ENCODE measurements at places on chromosomes 1 and 21.

DNA sequence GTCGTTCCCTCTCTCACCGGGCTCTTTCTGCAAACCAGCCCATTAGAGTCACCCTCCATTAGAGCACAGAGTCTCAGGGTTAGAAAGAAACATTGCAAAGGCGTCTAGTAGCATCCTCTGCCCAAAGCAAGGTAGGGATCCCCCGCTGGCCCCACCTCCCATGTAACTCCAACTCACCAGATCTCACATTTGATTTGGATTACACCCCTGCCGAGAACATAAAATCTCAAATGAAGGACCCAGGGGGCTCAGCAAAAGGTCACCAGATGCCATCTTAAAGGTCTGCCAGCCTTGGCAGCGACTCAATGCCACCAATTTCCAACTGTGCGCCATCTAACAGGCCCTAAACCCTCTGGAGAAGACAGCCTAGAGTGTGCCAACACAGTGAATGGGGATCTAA, 14.1 kb downstream of the C1orf87 start:
- DNase-seq, result no peak

DNA sequence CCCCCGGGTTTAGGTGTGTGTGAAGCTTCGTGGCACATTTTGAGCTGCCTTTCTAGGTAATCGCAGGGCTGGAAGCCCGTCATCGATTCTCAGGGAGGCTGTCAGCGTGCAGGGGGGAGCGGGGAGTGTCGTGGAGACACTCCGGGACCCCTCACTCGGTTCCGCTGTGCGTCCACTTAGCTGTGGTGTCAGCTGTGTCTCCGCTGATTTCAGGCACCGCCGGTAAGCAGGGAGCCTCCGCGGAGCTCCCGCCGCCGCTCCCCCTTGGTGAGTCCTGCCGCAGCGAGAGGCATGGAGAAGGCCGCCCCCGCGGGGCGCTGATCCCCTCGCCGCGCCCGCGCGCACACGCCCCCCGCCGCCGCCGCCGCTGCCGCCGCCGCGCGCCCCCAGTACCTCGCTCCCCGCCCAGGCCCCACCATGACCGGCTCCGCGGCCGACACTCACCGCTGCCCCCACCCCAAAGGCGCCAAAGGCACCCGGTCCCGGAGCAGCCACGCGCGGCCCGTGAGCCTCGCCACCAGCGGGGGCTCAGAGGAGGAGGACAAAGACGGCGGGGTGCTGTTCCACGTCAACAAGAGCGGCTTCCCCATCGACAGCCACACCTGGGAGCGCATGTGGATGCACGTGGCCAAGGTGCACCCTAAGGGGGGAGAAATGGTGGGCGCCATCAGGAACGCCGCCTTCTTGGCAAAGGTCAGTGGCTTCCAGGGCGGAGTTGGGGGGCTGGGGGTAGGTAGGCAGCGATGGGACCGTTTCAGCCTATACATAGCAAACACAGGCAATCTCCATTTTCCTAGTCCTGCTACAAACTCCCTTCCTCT, 995 bp downstream of the VASH2 start:
- no peak for DNase-seq

DNA sequence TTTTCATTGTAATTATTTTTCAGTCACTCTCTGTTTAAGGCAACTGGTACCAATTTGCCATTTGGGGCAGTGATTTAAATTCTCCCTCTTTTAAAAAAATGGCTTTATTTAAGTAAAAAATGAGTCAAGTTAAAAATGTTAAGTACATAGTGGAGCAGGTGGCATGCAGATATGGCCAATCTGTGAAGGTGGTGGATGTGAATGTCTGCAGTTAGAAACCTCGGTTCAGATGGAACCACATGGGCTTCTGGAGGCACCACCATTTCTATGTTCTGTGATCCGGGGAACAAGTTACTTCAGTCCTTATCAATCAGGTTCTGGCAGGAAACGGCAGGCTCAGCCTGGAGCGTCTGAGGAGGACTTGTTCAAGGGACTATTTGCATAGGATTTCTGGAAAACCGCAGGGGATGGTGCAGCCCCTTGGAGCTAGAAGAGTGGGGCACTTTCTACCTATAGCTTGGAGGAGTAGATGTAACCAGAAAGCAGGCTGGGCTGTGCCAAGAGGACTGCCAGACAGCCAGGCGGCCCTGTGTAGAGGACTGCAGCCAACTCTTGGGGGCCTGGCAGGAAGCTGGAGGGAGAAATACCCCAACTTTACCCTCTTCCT, 12.3 kb downstream of the IGSF21 start:
- no peak for DNase-seq

DNA sequence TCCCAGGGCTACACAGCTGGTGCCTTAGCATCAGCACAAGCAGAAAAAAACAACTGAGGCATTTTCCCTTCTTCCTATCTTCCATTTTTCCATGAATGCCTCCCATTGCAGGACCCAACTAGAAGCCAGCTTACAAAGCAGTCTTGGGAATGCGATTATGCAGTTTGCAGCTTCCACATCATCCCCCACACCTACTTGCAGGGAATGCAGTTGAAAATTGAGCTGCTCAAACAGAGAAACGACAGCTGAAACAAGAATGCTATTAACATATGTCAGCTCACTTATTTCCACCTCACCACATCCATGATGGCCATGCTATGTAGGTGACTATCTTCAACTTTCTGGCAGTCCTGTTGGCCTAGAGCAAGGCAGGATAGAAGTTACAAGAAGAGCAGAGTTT, 150.6 kb upstream of the KCTD3 start:
- DNase-seq, result no peak

DNA sequence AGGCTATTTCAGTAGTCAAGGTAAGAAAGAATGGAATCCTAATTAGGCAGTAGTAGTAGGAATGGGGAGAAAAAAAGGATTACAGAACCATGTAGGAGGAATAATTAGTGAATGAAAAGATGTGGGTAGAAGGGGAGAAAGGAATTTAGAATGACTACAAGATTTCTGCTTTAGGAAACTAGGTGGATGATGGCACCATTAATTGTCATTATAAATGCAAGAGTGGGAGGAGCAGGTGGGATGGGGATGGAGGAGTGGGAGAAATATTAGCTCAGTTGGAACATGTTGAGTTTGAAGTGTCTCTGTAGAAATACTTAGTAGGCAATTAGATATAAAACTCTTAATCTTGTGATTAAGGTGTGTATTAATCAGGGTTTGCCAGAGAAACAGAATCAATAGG, 50.0 kb upstream of the C21orf91 start:
- DNase-seq, result no peak

DNA sequence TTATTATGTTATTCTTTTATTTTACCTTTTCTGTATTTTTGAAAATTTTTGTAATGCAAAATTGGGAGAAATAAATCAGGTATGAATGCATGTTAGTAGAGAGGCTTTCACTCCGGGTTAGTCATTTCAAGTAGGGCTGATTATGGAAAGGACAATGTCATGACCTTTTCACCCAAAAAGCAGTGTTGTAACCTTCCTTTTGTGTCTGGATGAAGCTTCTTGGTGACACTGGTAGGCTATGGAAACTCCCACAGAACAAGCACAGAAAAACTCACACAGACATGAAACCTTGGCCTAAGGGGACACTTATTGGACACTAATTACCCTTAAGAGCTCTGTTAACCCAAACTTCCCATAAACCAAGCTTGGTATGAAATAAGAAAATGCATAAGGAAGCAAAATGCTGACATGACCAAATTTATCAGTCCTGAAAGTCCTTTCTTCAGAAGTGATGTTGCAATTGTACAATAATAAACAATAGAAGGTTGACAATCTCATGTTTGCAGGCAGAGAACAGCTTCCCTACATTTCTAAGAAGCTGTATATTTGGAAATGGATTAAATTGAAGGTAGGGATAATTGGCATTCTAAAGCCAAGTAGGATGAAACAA, 70.0 kb upstream of the KCNJ15 start:
- DNase-seq, result no peak

- DNase-seq, result no peak
These were observed 138.8 kb downstream of the NTPCR start for GRCh38 chr1:233089251-233089650.

DNA sequence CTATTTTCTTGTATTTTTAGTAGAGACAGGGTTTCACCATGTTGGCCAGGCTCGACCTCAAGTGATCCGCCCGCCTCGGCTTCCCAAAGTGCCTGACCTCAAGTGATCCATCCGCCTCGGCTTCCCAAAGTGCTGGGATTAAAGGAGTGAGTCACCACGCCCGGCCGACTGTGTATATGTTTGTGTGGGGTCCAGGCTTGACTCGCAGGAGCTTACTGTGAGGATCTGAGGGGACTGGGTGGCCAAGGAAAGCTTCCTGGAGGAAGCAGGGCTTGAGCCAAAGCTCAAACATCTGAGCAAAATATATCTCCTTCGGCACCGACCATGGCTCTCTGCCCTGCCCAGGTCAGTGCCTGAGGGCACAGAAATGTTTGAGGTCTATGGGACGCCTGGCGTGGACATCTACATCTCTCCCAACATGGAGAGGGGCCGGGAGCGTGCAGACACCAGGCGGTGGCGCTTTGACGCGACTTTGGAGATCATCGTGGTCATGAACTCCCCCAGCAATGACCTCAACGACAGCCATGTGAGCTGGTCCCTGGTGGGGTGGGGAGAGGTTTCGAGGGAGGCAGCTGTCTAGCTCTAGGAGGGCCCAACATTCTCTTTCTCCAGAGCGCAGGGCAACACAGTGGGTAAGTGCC, 10.5 kb downstream of the PADI3 start:
- DNase-seq, result no peak

DNA sequence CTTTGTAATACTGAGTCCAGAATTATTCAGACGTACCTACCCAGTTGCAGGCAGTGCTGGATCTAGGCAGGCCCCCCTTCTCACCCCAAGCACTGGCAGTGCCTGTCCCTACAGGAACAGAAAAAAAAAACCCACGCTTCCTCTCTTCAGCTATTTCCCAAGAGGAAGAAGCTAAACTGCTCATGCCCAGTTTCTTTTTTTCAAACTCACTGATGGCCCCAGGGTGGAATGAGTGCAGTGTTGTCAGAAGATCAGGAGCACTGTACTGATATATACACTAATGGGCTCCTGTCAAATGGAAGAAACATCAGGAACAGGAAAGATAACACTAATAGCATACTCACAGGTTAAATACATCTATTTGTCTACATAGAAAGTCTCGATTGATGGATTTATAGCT, 28.2 kb upstream of the DOCK7 start:
- no peak for DNase-seq

DNA sequence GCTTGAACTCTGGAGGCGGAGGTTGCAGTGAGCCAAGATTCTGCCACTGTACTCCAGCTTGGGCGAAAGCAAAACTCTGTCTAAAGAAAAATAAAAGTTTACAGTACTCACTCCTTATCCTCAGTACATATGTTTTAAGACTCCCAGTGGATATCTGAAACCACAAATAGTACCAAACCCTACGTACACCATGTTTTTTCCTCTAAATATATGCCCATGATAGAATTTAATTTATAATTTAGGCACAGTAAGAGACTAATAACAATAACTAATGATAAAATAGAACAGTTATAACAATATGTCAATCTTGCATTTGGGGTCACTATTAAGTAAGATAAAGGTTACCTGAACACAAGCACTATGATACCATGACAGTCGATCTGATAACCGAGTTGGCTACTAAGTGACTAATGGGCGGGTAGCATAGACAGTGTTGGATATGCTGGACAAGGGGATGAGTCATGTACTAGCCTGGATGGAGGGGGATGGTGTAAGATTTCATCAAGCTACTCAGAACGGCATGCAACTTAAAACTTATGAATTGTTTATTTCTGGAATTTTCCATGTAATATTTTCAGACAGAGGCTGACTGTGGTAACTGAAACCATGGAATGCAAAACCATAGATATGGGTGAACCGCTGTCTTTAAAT, 43.7 kb downstream of the ST7L start:
- no peak for DNase-seq

- no peak for DNase-seq
These were observed 5.1 kb upstream of the GJA4 start for GRCh38 chr1:34787461-34788420.

DNA sequence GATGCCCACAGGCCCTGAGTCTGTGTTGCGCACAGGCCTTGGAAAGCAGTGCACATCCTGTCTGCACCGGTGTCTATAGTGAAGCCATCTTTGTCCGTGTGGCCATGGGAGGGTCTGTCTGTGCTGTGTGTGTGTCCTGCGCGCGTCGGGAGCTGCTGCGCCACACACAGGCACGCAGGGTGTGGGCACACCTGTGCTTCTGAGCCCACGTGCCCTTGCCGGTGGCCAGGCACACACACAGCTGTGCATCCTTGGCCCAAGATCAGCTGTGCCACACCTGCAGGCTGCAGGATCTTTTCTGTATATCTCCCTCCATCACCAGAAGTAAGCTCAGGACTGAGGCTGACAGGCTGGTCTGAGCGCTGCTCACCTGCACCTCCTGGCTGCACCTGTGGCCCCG, 3.2 kb upstream of the SAMD11 start:
- DNase-seq, result no peak

GRCh38 chr1:71698186-71698585, 584.2 kb downstream of the NEGR1 start:
- DNase-seq, result no peak

DNA sequence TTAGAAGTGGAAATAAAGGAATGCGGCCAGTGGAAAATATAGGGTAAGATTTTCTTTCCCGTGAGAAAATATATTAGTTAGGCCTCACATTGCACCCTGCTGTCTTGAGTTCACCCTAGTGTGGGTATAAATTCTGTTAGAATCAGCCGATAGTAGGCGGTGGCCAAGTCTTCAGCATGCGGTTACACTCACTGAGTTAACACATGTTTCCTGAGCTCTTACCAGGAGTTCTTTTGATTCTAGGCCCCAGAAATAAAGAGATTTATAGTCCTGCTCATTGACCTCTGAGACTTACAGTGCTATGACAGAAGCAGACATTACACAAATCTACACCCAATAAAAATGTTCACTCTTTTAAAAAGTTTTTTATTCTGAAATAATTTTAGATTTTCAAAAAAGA, 279.3 kb upstream of the LRRC7 start:
- no peak for DNase-seq

- no peak for DNase-seq
These were observed 3.7 kb downstream of the TRIM46 start for GRCh38 chr1:155177192-155177917.

GRCh38 chr1:222127526-222128152, 385.8 kb upstream of the DUSP10 start:
- no peak for DNase-seq

DNA sequence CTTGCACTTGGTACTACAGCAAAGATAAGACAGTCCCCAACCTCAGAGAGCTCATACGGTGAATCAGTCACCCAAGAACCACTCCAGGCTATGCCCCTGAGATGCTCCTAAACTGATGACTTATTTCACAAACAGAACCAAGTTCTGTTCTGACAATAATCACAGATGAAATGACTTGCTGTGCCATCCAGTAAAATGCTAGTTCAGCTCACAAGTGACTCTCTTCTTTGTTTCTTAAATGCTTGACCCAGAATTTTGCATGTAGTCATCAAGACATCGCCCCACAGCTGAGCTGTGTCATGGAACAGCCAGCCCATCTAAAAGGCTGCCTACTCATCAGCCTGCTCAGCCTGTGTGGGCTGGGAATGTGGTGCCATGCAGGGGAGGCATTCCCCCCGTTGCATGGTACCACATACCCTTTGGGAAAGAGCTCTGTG, 6.1 kb upstream of the SLC19A2 start:
- DNase-seq, result no peak

DNA sequence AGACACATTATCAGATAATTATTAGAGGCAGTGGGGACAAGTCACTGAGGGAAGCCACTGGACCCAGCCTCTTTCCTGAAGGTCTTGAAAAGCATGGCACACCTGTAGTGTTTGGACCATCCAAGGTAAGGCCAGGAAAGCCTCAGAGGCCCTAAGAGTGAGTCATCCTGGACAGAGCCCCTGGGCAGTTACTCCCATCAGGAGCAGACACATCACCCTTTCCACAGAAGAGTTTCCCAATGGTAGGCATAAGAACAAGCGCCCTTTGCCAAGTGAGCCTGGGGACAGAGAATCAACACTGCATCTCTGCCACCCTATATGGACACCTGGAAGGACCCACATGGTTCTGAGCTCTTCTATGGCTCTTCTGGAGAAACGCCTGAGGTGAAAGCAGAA, 136.0 kb downstream of the PLXNA2 start:
- DNase-seq, result no peak

Measured in hypothalamus (tissue), 51 donors.